ENCODE measurements at places on chromosomes 6 and 20.

DNA sequence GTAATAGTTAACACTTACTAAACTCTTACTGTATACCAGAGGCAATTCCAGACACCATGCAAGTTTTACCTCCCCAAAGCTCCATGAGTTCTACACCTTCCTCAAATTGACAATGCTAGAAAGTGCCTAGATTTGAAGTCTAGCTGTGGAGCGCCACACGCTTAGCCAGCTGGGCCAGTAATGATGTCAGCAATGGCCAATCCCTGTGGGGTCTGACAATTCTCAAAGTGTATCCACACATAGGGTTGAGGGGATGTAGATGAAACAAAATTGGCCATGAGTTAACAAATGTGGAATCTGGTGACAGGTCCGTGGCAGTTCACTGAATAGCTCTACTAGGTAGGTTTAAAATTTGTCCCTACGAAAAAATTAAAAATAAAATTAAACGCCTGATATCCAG is 1.3 kb downstream of the ZNF343 start:
- DNase-seq = no peak

- no peak for DNase-seq
Measured at GRCh38 chr6:9484091-9484490, 930.8 kb downstream of the TFAP2A start.

- DNase-seq = no peak
Measured at GRCh38 chr20:11324990-11325389, 592.7 kb upstream of the BTBD3 start.

DNA sequence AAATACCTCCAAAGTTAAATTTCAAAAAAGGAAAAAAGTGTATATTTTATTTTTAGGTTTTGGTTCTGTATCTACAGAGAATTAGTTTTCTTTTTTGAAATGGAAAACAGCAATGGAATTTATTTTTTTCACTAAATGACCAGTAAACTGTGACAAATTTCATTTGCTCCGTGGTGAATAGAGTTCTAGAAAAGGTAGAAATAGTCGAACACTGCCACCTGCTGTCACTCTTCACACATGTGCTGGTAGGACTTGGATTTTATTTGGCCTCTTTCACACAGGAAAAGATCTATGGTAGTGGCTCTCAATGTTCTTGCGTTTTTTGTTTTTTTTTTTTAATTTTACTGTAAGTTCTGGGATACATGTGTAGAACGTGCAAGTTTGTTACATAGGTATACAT is 312.5 kb downstream of the EYA4 start:
- no peak for DNase-seq

DNA sequence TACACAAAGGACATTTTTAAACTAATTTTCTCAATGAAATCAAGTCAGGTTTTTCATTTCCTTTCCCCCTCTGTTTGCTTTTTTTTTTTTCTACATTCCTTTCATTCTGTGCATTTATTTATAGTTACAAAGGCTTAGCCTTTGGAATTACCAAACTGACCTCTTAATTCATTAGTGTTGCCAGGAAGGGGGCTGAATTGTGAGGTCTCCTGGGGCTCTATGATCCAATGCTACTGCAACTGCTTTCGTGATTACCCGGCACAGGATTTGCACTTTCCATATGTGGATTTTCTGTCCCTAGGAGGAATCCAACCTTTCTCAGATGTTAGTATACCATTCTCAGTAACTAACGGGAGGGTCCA is 35.3 kb downstream of the NEDD9 start:
- peak; percentile 62 for DNase-seq

- DNase-seq = no peak
Measured at GRCh38 chr6:164928728-164929407, 380.5 kb downstream of the C6orf118 start.

DNA sequence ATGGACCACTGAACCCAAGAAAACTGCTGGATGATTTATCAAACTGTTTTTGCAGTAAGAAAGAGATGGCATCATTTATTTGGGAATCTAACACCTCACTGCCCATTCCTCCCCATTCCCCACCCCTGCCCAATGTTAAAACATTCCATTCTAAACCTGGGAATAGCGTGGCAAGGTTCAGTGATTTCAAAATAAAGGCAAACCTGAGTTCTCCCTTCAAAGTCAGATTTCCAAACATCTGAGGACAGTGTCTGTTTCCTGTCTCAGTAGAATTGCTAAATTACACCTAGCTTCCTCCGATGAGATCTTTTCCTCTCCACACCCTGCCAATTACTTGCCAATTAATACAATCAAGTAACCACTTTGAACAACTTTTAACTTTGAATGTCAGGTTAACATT is 127.4 kb upstream of the ARMC2 start:
- no peak for DNase-seq

- no peak for DNase-seq
Measured at GRCh38 chr6:165632194-165632593, 30.8 kb downstream of the PDE10A start.

All from BJ (cell line).